CD4-positive, alpha-beta T cell (primary cell): ENCODE measurements at places on chromosomes 1 and 21. TPM values are rescaled to one million over a fixed set of nuclear protein-coding genes. Genes with fewer than 3 reads are reported as not detected.

GRCh38 chr1:45205910-45206721, at the start of gene ZSWIM5:
ZSWIM5 (minus strand) TSS chr1:45206605; CDS start chr1:45206350, 255 bp downstream.
- no peaks in the 10 kb centered on the region for H3K36me3 ChIP-seq
- H3K27ac ChIP-seq, result peak within 1 kb of the TSS; percentile 32
- peaks cover 20% of the 10 kb centered on the region for H3K4me1 ChIP-seq
- peak; percentile 62 for DNase-seq

DNA sequence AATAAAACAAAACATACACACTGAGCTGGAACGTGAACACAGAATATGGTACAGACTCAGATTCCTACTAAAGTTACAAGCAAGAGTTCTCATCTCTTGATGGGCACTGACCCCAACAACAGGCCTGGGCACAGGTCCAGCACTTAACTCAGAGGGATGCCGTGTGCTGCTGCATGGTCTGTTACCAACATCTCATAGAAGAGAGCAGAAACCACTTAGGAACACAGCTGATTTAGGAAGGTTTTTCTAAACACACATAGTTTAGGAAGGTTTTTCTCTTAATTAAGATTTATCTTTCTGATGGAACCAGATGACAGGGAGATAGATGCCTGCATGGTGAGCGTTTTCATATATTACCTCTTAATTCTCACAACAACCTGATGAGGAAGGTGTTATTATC, 1.5 kb downstream of the GCLM start:
- H3K36me3 ChIP-seq, result no peaks in the 10 kb centered on the region
- no peak overlapping the region for H3K27ac ChIP-seq
- peaks cover 20% of the 10 kb centered on the region for H3K4me1 ChIP-seq

GRCh38 chr1:87135329-87135712, 193.4 kb upstream of the LMO4 start:
- no peak for DNase-seq
- H3K4me1 ChIP-seq, result peaks cover 9% of the 10 kb centered on the region
- H3K36me3 ChIP-seq, result no peaks in the 10 kb centered on the region
- H3K27ac ChIP-seq, result no peak overlapping the region
- peaks cover 9% of the 10 kb centered on the region for H3K27me3 ChIP-seq

- no peak for DNase-seq
- no peaks in the 10 kb centered on the region for H3K27me3 ChIP-seq
- H3K4me3 ChIP-seq, result no peak overlapping the region
Measured at GRCh38 chr1:200453553-200453905, 43.7 kb upstream of the ZNF281 start.

- H3K27me3 ChIP-seq, result no peaks in the 10 kb centered on the region
- no peak overlapping the region for H3K4me3 ChIP-seq
- no peaks in the 10 kb centered on the region for H3K36me3 ChIP-seq
- H3K27ac ChIP-seq, result no peak overlapping the region
Measured at GRCh38 chr1:24874611-24875234, 55.4 kb downstream of the RUNX3 start.

- H3K36me3 ChIP-seq, result no peaks in the 10 kb centered on the region
- H3K4me1 ChIP-seq, result peaks cover 10% of the 10 kb centered on the region
- H3K27ac ChIP-seq, result no peak overlapping the region
Measured at GRCh38 chr1:181482521-181483284, 614 bp upstream of the CACNA1E start.

DNA sequence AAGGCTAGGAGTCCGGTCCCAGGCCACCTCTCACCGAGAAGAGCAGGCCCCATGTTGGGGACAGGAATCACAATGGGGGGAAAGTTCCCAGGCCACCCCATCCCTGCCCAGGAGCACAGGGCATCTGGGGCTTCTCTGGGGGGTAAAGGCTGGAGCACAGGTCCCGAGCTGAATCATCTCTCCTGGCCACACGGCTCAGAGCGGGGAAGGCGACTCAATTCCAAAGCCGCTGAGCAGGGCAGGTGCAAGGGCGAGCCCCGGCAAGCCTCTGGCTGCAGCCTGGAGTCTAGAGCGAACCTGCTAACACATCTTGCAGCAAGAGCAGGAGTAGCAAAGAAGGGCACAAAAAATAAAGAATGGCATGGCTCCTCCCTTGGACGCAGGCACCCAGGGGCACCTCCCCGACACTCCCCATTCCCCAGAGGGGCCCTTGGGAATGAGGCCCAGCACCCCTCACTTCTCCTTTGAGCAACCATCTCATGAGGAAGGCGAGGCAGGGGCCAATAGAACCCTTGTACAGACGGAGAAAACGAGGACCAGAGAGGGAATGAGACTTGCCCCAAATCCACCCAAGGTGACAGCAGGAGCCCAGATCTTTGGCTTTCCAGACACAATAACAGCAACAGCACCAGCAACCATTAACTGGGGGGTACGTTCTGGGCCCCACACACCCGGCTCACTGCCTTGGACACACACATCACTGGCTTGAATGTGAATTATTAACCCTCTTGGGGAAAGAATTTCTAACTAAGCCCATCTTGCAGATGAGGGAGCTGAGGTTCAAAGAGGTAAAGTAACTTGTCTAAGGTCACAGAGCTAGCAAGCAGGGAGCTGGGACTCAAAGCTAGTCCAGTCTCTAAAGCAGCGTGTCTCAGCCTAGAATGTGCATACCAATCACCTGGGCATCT, 20.7 kb upstream of the ALDH4A1 start:
- H3K27ac ChIP-seq, result peak overlapping the region; percentile 45
- H3K4me1 ChIP-seq, result peaks cover 66% of the 10 kb centered on the region
- H3K27me3 ChIP-seq, result no peaks in the 10 kb centered on the region
- DNase-seq, result no peak
- peaks cover 28% of the 10 kb centered on the region for H3K36me3 ChIP-seq

DNA sequence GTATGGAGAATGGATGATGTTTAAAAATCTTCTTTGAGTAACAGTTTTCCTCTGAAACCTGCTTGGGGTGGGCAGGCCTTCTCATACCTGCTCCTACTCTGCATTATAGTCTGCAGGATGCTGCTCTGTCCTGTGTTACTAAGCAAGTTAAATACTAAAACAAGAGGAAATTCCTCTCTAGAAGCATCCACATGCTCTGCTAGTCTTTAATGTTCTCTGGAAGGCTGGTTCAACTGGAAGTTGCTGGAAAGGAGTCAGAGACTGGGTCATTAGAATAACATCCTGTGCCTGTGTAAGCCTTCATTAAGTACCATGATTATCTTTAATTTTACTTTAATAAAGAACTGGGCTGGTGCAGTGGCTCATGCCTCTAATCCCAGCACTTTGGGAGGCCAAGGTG, 5.8 kb downstream of the SELP start:
- peaks cover 41% of the 10 kb centered on the region for H3K4me1 ChIP-seq
- no peaks in the 10 kb centered on the region for H3K27me3 ChIP-seq
- no peak overlapping the region for H3K4me3 ChIP-seq
- H3K27ac ChIP-seq, result no peak overlapping the region
- H3K36me3 ChIP-seq, result no peaks in the 10 kb centered on the region

DNA sequence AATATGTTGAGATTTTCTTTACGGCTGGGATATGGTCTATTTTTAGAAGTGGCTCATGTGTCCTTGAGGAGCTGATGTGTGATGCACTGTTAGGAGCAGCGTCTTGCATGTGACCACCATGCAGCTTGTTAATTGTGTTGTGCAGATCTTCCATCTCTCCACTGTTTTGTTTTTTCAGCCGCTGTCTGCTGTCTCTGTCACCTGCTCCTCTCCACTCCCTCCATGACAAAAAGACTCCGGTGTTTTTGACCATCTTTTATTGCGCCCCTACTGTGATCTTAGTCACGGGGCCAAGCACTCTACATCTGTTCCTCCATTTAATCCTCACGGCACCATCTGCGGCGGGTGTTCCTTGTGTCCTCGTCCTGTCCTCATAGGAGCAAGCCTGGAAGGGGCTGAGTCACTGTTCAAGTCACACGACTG, 51.8 kb downstream of the ADARB1 start:
- H3K4me1 ChIP-seq, result peaks cover 7% of the 10 kb centered on the region
- H3K4me3 ChIP-seq, result no peak overlapping the region
- no peak overlapping the region for H3K27ac ChIP-seq
- H3K27me3 ChIP-seq, result no peaks in the 10 kb centered on the region
- no peak for DNase-seq

GRCh38 chr1:221776495-221777301, 34.8 kb upstream of the DUSP10 start:
- DNase-seq, result no peak
- no peaks in the 10 kb centered on the region for H3K36me3 ChIP-seq
- H3K27me3 ChIP-seq, result no peaks in the 10 kb centered on the region

GRCh38 chr1:178258536-178258935, 164.6 kb downstream of the RASAL2 start:
- DNase-seq, result no peak
- no peaks in the 10 kb centered on the region for H3K4me1 ChIP-seq
- H3K36me3 ChIP-seq, result no peaks in the 10 kb centered on the region
- H3K27ac ChIP-seq, result no peak overlapping the region
- no peaks in the 10 kb centered on the region for H3K27me3 ChIP-seq
- no peak overlapping the region for H3K4me3 ChIP-seq

DNA sequence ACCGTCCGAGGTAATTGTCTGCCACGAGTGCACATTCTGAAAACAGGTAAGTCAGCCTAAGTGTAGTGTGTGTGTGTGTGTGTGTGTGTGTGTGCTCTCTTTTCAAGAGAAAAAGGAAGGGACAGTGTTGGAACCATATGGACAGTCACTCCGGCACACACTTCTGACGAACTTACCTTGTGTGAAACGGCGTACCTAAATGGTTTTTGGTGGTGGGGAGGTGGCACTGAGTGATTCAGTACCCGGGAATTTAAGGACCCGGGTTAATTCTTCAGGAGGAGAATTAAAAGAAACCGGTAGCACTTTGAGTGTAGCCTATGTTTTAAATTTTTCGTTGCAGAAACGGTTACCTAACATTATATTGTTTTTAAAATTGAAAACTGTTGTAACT, 286 bp downstream of the ODR4 start:
- H3K36me3 ChIP-seq, result peaks cover 30% of the 10 kb centered on the region
- H3K27ac ChIP-seq, result peak overlapping the region; percentile 96
- peaks cover 16% of the 10 kb centered on the region for H3K4me1 ChIP-seq
- peak overlapping the region; percentile 79 for H3K4me3 ChIP-seq
- no peaks in the 10 kb centered on the region for H3K27me3 ChIP-seq

GRCh38 chr1:20505488-20505887, 2.5 kb downstream of the MUL1 start:
- no peaks in the 10 kb centered on the region for H3K27me3 ChIP-seq
- no peak for DNase-seq
- H3K4me3 ChIP-seq, result no peak overlapping the region
- H3K27ac ChIP-seq, result no peak overlapping the region

GRCh38 chr1:215043401-215043800, 39.1 kb upstream of the KCNK2 start:
- H3K4me3 ChIP-seq, result no peak overlapping the region
- H3K36me3 ChIP-seq, result no peaks in the 10 kb centered on the region
- H3K27me3 ChIP-seq, result no peaks in the 10 kb centered on the region

DNA sequence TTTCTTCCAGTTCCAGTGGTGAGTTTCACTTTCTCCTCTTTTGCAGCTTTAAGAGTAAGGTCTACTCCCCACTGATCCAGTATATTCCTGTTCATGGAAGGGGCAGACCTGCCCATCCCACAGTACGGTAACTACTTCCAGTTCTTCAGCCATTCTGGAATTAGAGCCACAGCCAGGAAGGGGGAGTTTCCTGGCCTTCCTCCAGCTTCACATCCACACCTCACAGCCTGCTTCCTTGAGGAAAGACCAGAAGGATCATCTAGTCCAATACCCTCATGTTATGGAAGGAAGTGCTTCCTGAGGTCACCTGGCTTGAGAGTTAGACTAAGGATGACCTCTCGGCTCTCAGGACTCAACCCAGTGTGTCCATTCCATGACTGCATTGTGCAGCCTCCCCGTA, 597.8 kb downstream of the KIF26B start:
- H3K4me1 ChIP-seq, result no peaks in the 10 kb centered on the region
- DNase-seq, result no peak
- peaks cover 5% of the 10 kb centered on the region for H3K36me3 ChIP-seq
- no peak overlapping the region for H3K4me3 ChIP-seq
- H3K27ac ChIP-seq, result no peak overlapping the region

ALX3 gene
- total RNA-seq, result not detected

TAS1R1 gene
- not detected for total RNA-seq

FCGR3A gene
- 0.25 TPM for total RNA-seq

LINGO4 gene
- 0.16 TPM for total RNA-seq

HLX gene
- total RNA-seq, result 0.39 TPM

OLIG2 gene
- not detected for total RNA-seq
